Activated naive CD4-positive, alpha-beta T cell treated with Interleukin-2 at 50 U/mL for 16 hours (primary cell): ENCODE measurements at places on chromosomes 16 and 17.

DNA sequence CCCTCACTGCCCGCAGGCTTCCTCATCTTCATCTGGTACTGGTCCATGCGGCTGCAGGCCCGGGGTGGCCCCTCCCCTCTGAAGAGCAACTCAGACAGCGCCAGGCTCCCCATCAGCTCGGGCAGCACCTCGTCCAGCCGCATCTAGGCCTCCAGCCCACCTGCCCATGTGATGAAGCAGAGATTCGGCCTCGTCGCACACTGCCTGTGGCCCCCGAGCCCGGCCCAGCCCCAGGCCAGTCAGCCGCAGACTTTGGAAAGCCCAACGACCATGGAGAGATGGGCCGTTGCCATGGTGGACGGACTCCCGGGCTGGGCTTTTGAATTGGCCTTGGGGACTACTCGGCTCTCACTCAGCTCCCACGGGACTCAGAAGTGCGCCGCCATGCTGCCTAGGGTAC is 4.7 kb upstream of the ADGRG3 start:
- DNase-seq = no peak

- DNase-seq = no peak
Observed at GRCh38 chr16:61879306-61879705, 156.9 kb downstream of the CDH8 start.

GRCh38 chr16:84879569-84880487 is 60.0 kb downstream of the CRISPLD2 start:
- DNase-seq = no peak

GRCh38 chr16:19153876-19154275 is 14.2 kb upstream of the SYT17 start:
- DNase-seq = no peak

DNA sequence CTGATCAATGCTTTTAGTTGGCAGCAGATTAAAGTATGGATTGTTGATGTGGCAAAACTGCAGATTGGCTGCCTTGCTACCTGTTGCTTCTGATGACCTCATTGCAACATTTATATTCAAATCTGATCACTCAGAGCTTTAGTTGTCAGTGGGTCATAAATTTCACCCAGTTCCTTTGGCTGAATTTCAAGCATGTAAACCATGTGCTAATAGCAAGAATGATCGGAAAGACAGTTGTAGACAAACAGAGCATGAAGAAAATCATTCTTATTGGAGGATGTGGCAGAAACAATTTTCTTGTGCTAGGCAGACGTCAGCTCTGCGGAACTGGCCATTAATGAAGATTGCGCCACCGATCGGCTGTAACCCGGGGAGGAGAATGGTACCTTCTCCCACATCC is 346.6 kb upstream of the EEF2KMT start:
- DNase-seq = no peak

DNA sequence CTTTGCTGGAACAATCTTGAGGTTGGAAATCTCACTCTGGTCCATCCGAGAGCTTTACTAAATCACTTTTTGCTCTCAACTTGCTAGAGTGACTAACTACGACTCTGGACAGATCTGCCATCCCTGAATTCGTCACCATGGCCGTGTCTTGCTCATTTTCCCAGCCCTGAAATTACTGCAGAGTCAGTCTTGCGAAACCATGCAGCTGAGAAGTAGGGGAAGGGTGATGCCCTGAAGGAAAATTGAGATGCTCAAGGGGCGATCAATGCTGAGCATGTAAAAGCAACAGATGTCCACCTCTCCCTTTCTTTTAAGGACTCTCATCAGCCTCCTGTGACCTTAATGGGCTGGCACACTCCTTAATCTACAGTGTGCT is 18.8 kb downstream of the PCTP start:
- DNase-seq = no peak

DNA sequence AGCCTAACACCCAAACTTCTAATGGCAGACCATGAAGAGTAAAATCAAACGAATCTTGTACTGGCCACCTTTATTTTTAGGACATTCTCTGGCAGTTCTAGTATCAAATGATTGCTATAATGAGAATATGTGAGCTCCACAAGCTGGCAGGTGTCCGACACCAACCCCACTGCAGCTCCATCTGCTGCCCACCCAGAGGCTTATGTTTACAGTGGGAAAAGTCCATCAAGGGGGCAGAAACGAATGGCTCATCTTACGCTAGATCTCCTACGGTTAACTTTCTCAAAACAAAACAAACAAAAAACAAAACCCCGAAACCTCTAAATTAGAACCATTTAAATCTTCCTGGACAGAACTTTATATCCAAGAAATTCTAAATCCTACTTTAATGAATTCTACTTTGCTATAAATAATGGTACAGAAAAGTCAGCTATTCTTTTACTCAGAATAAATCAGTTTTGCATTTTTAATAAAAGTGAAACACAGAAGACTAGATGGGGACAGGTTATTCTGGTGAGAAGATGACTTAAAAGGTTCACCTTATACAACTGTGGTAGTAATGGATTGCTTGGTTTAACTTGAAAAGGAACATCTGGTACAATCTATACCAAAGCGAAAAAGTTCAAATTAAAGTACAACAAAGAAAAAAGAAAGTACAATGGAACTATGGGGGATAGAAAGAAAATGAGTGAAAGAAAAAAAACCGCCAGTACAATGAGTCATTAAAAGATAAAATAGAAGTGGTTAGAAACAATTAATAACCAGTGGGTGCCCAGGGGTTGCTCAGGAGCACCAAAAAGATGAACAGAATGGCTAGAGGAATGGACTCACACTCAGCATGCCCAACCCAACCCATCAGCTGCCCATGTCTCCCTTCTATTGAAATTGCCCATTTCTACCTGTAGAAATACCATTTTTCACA is 40.2 kb downstream of the GRB2 start:
- DNase-seq = no peak

DNA sequence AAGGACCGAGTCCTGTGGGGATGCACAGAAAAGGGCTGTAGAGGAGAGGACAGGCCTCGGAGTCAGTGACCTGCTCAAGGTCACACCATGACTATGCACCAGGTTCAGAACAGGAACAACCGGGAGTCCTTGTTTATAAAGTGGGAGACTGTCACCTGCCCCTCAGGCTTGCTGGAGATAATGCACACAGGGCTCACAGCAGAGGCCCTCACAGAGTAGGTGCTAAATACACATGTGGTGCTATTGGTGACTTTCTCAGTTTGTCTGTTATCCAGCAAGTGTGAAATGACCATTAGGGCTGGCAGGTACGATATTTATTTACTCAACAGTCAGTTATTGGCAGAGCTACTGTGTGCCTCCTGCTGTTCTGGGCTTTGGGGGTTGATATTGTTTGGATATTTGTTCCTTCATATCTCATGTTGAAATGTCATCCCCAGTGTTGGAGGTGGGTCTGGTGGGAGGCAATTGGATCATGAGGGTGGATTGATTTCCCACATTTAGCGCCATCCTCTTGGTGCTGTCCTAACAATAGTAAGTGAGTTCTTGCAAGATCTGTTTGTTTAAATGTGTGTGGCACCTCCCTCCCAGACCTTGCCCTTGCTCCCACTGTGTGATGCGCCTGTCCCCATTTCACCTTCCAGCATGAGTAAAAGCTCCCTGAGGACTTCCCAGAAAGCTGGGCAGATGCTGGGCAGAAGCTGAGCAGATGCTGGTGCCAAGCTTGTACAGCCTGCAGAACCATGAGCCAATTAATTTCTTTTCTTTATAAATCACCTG is 162.1 kb upstream of the MPHOSPH6 start:
- no peak for DNase-seq

DNA sequence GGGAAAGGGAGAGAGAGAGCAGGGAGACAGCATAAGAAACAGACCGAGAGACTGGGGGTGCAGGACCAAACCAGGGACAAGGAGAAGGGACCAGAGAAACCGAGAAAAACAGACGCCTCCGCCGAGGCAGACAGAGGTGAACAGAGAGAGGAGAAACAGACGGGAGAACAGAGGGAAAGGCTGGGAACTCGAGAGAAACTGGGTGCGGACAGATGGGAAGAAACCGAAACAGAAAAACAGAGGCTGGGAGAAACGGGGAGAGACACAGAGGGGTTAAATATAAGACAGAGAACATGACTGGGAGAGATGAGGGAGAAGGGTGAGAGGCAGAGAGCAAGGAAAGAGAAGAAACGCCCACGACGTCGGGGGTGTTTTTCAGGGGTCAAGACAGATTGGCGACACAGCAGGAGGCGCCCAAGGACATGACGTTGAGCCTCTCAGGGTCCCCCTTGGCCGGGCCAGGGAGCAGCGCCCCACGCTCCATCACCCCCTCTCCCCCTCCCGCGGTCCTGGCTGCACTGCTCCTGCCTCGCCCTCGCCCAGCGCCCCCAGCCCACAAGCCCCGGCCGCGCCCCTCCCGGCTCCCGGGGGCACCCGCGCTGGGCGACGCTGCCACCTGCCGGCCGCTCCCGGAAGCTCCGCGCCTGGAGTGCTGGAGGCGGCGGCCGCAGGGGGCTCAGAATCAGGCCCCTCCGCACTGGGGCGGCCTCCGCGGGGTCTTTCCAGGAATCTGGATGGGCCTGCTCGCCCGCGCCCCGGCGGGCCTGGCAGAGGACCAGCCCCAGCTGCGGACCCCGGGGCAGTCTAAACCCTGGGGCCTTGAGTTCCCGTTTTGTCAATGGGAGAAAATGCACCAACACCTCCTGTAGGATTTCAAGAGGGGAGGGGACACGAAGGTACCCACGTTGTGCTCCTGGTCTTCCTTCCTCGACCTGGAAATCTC is 1.3 kb upstream of the TMEM92 start:
- peak; percentile 57 for DNase-seq

- no peak for DNase-seq
Observed at GRCh38 chr17:14756479-14756878, 455.6 kb downstream of the HS3ST3B1 start.

DNA sequence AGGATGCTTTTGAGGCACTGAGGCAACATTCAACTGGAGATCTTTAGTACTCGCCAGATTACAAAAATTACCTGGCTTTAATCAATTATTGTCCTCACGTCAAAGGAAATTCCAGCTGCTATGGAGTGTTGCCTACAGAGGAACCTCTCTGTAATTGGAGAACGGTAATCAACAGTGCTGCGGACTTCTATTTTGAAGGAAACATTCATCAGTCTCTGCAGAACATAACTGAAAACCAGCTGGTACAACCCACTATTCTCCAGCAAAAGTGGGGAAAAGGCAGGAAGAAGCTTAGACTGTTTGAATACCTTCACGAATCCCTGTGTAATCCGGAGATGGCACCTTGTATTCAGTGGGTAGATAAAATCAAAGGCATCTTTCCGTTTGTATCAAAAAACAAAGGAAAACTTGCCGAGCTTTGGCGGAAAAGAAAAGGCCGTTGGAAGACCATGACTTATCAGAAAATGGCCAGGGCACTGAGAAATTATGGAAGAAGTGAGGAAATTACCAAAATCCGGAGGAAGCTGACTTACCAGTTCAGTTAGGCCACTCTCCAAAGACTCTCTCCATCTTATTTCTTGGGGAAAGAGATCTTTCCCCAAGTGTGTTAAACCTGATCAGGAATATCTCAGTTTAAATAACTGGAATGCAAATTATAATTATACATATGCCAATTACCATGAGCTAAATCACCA is 3.0 kb downstream of the SLC35G3 start:
- DNase-seq = no peak

DNA sequence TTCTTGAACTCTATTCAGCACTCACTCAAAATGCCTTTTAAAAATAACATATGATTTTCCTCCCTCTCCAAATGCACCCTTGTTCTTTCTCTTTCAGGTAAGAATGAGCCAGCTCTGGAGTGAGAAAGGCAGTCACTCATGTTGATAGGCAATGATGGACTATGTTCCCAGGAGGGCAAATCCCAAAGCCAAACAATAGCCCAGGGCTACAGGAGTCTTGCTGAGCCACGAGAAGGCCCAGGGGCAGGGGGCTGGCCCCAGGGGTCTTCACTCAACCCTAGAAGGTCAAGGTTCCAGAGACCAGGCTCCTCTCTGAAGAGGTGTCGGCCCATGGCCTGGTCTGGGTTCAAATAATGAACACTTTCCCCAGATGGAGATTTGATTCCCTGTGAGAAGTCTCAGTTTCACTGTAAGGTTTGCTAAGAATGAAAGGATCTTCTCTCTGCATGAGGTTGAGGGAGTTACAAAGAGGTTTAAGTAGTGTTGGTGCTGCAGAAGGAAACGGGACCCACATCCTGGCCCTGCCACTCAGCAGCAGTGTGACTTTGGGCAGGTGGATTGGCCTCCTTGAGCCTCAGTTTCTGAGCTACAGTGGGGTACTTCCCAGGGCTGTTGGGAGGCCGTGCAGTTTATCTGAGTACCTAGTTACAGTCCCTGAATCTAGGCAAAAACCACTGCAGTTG is 49.0 kb downstream of the RTN4RL1 start:
- no peak for DNase-seq

DNA sequence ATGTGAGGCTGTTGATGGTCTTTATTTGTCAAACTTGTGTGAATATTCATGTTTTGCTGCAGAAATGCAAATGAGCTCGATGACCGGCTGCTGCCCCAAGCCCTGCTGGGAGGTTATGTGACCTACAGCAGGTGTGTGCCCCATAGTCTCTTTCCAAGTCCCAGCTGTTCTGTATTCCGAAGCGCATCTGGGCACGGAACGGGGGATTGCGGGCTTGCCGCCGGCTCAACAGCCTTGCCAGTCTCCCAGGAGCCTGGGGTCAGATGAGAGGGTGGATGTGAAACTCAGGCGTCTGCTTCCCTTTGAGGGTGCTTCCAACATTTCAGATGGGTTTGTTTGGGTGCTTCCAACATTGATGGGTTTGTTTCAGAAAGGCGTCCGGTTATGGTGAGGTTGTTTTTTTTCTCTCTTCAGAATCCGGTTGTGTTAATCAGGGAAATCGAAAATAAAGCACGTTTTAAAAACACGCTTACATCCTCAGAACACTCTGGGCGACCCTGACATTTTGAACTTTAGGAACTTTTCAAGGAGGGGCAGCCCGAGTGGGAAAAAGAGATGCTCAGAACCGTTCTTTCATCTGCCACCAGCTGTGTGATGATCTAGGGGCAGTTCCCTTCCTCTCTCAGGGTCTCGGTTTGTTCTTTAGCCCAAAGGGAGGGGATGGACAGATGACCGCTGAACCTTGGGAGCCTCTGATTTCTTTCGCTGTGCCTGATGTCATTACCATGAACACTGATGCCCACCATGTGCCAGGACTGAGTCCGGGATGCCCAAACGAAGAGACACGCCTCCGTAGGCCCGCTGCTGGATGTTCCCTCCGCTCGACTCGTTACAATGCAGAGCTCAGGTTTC is 47.8 kb upstream of the AMZ2 start:
- DNase-seq = peak; percentile 30

DNA sequence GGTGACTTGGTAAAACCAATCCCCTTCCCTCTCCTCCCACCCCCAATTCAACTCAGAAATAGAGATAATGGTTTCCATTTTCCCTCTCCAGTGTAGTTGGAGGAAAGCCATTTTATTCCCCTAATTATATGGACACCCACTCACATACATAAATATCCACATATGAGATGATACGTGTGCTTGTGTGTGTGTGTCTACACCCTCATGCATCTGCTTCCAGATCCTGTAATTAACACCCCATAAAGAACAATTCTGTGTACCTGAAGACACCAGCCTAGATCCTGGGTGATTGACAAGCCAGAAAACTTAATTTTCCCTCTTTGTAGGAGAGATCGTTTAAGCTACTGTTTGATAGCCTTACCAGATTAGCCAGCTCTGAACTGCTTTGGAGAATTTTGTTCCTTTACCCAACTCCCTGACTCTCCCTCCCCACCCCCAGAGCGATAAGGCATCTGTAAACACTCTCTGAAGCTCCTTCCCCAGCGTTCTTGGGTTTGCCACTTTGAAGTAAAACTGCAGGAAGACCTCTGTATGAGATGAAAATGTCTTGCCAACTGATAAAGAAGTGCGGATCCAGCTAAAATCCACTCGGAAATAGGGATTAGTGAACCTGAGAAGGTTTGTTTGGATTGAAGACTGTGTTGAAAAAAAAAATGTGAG is 175.7 kb downstream of the RGS9 start:
- no peak for DNase-seq
